Activated gamma-delta T cell treated with anti-CD3 and anti-CD28 coated beads, Interleukin-2, amount 50 U/mL, for 16 hours (primary cell): ENCODE measurements at places on chromosomes 4 and X.

DNA sequence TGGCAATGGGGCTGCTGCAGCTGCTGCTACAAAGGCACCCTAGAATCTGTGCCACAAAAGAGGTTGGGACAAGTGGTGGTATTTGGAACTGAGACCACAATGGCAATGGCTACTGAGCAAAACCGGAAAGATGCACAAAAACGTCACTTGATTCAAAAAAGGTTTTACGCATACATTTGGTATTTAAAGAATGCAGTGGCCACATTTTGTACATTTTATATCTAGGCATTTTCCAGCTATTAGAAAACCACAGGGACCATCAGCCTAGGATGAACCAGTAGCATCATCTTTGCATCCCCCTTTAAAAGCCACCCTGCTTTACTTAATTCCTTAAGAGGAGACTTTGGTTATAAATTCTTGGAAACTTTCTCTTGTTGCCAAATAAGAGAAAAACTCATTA, 104.8 kb upstream of the CXCL13 start:
- DNase-seq: no peak

GRCh38 chr4:156771171-156771837, 200.3 kb downstream of the PDGFC start:
- DNase-seq: no peak

GRCh38 chr4:55445921-55446577, 50.3 kb downstream of the TMEM165 start:
- DNase-seq: no peak

DNA sequence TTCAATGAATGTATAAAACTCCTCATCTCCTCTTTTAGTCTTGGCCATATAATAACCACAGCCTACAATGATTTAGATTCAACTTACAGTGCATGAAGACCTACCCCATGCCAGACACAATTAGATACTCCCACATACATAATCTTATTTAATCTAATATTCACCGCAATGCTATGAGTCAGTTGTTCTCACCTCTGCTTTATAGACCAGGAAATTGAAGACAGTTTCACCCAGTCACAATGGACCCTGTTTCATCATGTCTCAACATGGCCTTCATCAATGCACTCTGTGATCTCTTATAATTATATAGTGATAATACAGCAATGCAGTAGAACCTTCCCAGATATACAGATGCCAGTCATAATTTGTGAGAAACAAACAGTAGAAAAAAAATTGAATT, 148.6 kb downstream of the PARM1 start:
- DNase-seq: no peak

GRCh38 chr4:113065629-113066028, 16.2 kb downstream of the ANK2 start:
- DNase-seq: no peak

DNA sequence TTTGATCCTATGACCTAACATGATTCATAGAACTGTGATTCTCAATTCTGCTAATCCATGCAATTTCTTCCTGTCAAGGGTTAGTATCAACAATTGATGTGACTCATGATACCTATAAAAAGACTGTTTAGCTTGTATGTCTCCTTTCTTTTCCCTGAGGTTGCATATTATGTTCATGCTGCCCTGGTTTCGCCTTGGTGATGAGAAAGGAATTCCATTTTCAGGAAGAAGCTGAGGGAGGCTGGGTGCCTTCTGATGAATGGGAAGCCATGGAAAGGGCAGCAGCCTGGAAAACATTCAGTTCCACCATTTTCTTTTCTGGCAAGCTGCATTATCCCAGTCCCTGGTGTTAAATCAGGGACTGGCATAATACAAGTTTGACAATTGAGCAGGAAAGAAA, 976.5 kb downstream of the RPA4 start:
- no peak for DNase-seq

GRCh38 chr4:68951078-68951805, at the start of gene UGT2A3:
Gene UGT2A3 (minus strand): TSS chr4:68951804. CDS start chr4:68951760, 44 bp downstream.
- no peak for DNase-seq

DNA sequence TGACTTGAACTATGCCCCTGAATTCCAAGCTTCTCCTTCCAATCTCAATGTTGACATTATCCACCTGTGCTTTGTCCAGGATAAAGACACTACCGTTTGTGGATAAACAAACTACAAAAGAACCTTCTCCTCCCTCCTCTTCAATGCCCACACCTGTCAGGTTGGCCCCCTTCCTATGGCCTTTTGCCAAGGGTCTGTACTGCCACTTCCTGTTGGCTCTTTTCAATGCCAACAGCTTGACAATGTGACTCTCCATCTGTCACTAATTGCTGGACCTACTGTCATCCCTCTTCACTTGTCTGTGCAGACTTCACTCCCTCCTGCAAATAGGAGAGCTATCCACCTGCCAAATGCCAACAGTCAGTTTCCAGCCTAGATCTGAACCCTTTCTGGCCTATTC, 35.8 kb upstream of the MID1 start:
- DNase-seq: no peak

- DNase-seq: no peak
These were observed 103.6 kb upstream of the BCOR start for GRCh38 chrX:40201329-40201885.

GRCh38 chrX:72408885-72409284, 103.2 kb upstream of the CITED1 start:
- DNase-seq: no peak

- no peak for DNase-seq
These were observed 115.6 kb upstream of the ITM2A start for GRCh38 chrX:79482686-79483085.

GRCh38 chr4:145041378-145041777, 56.6 kb downstream of the ANAPC10 start:
- no peak for DNase-seq

DNA sequence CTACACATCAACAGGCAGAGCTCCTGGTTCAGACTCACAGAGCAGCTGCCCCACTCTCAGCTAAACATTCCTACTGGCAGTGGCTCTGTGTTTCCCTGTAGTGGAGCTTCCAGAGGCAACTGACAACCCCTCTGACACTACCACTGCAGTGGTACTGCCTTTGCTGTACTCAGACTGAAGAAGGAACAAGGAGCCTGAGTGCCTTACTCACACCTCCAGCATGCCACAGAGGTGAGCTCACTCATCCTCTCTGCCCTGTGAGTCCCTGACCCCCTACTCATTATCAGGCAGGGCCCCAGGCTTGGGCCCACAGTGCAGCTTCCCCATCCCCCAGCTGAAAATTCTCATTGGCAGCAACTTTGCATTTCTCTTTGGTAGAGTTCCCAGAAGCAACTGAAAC, 240.5 kb upstream of the POF1B start:
- DNase-seq: no peak

DNA sequence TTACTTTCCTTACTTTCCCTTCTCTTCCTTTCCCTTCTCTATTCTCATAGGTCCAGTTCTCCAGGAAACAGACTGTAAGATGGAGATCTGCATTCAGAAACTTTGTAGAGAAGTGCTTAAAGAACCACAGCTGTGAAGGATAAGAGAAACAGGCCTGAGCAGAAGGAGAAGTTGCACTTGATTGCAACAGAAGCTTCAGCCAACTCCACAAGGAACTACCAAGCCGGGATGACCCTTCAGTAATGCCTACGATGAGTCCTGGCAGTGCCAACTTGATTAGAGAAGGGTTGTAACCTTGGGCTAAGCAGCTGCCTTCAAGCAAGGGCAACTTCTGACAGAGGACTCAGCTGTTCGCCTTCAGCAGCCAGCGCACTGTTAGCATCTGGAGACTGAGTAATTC, 413.3 kb upstream of the RASGEF1B start:
- no peak for DNase-seq

GRCh38 chr4:186201535-186202230, 10.3 kb downstream of the CYP4V2 start:
- DNase-seq: peak; percentile 27

DNA sequence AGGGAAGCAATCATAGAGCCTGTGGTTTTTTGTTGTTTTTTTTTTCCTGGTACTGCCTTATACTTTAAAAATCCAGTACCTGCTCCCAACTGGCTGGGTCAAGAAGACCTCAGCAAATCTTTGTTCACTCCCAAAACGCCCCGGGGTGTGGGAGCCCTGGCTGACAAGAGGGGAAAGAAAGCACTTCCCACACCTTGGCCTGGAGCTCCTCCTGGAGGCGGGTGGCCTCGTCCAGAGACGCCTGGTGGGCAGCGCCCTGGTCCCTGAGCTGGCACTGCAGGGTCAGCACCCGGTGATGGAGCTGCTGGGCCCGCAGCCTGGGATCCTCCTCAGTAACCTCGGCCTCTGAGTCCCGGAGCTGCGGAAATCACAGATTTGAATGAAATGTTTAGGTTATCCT, 38.2 kb downstream of the C4orf50 start:
- DNase-seq: no peak

DNA sequence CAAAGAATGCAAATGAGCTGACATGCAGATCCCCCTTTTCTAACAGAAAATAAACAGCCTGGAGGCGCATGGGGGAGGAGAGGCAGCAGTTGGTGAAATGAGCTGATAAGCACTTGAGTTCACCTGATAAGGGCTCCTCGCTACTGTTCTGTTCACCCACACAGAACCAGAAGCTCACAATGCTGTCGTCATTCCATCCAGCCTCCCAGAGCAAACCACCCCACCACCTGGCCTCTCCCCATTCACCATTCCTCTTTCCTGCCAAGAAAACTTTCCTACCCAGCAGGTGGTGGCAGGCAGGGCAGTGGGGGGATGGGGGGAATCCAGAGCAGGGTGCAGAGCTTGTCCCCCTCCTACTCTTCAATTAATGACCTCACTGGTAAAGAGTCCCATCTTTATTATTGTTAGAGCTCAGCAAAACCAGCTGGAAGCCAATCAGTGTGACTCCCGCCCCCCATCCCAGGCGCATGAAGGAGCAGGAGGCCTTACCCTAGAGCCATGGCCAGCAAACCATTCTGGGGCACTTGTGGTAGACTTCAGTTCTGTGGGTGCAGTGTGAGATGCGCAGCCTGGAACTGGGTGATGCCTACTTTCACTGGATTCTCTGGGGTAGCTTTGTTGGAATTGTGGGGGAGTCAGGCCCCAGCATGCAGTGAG, 350.3 kb downstream of the ZIC3 start:
- DNase-seq: no peak

GRCh38 chrX:154751203-154751668, 359 bp upstream of the GAB3 start:
- no peak for DNase-seq

GRCh38 chrX:72247206-72247942, 8.5 kb upstream of the ERCC6L start:
- no peak for DNase-seq
